Suprapubic skin (tissue), 4 donors: ENCODE measurements at places on chromosomes 7 and 10. TPM values are rescaled to one million over a fixed set of nuclear protein-coding genes. Genes with fewer than 3 reads are reported as not detected.

The CYP3A7 gene
- 0.49 TPM for total RNA-seq

The ADAM22 gene
- 1.5 TPM for total RNA-seq

- DNase-seq: no peak
These were observed 51.2 kb downstream of the VIPR2 start for GRCh38 chr7:159093351-159093971.

DNA sequence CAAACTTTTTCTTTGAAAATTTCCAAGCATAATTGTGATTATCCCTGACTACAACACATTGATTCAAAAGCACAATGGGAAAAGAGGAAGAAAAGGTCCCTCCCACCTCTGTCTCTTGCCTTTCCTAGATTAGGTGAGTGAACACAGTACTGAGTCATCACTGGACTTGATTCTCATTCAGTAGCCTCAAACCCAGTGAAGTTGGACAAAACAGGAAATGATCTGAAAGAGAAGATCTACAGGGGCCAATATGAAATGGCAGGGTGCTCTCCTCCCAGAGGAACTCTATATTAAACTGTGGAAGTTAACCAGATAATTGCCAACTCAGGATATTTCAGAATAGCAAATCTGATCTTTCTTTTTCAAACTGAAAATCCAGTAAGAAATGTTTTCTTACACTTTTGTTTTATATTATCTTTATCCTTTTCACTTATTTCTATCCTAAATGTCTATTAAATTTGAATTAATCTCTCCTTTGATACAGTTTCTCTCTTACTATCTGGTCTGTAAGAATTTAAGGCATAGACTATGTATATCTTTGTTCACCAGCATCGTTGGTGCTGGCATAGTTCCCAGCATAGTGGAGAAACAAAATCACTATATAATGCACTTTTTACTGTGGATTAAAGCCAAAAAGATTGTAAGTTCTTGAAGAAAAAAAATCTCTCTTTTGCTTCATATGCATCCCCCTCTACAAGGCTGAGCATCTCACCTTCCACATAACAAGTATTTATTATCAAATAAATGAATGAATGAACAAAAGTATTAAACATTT lies 41.4 kb upstream of the IKZF1 start:
- DNase-seq: no peak

DNA sequence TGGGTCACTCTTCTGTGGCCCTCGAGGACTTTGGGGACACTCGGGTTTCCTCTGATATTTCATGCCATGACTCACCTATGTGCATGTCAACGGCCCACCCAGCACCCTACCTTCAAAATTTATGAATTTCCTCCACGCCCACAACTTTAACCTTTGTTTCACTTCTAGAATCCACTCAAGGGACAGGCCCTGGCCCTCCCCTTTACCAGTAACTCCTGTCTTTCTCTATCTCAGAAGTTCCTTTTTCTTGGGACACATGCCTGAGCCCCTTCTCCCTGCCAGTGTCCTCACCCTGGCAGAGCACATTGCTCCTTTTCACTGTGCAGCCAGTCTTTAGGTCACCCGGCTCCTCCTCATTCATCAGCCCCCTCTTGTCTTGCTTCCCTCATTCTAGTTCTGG lies 282.5 kb upstream of the KLF6 start:
- no peak for DNase-seq

DNA sequence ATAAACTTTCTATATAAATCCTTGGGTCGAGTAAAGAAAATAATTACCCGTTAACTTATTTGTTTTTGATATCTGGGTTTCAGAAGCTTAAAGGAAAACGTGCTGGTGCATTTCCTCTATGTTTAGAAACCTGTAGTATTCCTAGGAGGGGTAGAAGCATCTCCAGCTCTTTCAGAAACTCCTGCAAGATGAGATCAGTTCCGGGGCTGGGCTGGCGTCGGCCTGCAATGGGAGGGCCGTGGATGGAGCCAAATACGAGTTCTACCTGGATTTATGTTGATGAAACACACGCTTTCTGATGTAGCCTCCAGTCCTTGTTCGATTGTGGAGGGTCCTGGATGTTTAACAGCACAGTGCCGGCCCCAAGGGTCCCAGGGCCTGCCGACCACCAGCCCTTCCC lies 35.8 kb upstream of the DIP2C start:
- no peak for DNase-seq

GRCh38 chr7:30796105-30796869 lies 25.1 kb downstream of the MINDY4 start:
- no peak for DNase-seq

- DNase-seq: no peak
These were observed 36.2 kb downstream of the ADK start for GRCh38 chr10:74187237-74187636.

DNA sequence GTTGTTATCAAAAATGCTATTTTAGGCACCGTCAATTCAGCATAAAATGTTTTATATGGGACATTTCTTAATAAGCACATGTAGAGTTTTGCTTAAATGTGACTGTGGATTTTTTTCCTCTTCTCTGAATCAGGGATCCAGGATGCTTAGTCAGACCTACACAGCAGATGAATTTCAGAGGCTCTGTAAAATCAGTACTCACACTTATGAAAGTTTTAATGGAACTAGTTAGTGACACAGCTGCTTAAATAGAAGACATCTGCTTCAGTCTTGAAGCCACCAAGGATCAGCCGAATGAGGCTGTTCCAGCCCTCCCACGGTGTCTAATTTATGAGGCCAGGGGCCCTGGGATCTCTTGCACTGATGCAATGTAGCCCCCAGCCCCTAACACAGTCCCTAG lies 136.0 kb downstream of the MYOF start:
- DNase-seq: no peak
